Caco-2 (cell line): ENCODE measurements at places on chromosomes 6 and 20.

- H3K36me3 ChIP-seq, result no peaks in the 10 kb centered on the region
- H3K4me3 ChIP-seq, result no peak overlapping the region
- DNase-seq, result no peak
- no peaks in the 10 kb centered on the region for H3K4me1 ChIP-seq
- no peaks in the 10 kb centered on the region for H3K27me3 ChIP-seq
These were observed 43.7 kb upstream of the DACT2 start for GRCh38 chr6:168363302-168363701.

DNA sequence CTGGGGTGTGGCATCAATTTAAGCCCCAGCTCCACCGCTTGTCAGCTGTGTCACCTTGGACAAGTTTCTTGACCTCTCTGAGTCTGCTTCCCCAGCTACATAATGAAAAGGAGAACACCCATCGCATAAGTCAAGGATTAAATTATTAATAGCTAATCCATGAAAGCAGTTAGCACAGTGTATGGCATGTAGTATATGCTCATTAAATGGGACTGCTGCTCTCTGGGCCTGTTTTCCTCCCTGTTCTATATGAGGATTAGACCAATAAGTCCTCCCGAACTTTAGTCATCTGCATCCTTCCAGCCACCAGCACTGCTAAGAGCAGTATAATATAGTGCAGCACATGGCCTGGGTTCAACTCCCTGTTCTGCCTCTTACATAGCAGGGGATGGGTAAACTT is 19.7 kb downstream of the ETV7 start:
- no peaks in the 10 kb centered on the region for H3K36me3 ChIP-seq
- DNase-seq, result no peak
- no peak overlapping the region for H3K27ac ChIP-seq
- peaks cover 10% of the 10 kb centered on the region; the same call in 1 of the 2 replicates for H3K4me1 ChIP-seq

DNA sequence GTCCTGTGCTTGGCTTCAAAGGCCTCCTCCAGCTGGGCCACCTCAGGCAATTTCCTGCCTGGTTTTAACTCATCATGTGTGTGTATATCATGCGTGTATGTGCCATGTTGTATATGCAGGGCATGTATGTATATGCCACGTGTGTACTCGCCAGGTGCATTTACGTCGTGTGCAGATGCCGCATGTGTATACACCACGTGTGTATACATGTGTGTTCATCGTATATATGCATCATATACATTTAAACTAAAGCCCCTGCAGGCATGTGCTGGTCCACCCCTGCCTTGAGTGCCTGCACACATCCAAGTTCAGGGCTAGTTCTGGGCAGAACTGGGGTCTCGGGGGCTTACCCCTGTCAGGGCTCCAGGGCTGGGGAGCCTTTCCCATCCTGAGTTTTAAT is 54.0 kb upstream of the SMOC2 start:
- no peak overlapping the region for H3K4me3 ChIP-seq
- H3K36me3 ChIP-seq, result no peaks in the 10 kb centered on the region
- no peak for DNase-seq
- peaks cover 5% of the 10 kb centered on the region; the same call in 1 of the 2 replicates for H3K4me1 ChIP-seq

DNA sequence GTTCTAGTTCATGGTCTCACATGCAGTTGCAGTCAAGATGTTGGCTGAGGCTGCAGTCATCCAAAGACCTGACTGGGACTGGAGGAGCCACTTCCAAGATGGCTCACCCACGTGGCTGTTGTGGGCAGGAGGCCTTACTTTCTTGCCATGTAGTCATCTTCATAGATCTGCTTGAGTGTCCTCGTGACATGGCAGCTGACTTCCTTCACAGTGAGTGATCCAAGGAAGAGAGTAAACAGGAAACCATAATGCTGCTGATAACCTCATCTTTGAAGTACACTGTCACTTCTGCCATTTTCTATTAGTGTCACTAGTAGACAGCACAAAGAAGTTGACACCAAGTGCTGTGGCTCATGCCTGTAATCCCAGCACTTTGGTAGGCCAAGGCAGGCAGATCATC is 40.1 kb upstream of the AKIRIN2 start:
- no peaks in the 10 kb centered on the region for H3K36me3 ChIP-seq
- no peak for DNase-seq
- no peaks in the 10 kb centered on the region for H3K27me3 ChIP-seq
- no peak overlapping the region for H3K4me3 ChIP-seq

DNA sequence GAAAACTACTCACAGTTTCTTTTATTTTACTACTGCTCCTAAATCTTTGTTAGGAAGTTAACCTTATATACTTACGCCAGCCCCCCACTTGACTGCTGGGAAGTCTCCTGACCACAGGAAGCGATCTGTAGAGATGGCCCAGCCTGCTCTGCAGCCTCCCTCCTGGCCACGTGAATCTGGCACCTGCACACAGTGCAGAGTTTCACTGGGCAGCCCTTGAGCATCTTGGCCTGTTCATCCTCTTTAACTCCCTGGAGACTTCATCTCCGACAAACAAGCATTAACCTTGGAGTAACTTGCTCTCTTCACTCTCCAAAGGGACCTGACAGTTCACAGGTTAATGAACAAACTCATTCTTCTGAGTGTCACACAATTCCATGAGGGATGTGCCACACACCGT is 294.1 kb downstream of the BTBD9 start:
- H3K27me3 ChIP-seq, result no peaks in the 10 kb centered on the region
- no peaks in the 10 kb centered on the region for H3K36me3 ChIP-seq
- H3K27ac ChIP-seq, result no peak overlapping the region
- DNase-seq, result no peak

- no peak for DNase-seq
- H3K4me3 ChIP-seq, result no peak overlapping the region
- no peaks in the 10 kb centered on the region for H3K27me3 ChIP-seq
- H3K36me3 ChIP-seq, result no peaks in the 10 kb centered on the region
- H3K4me1 ChIP-seq, result no peaks in the 10 kb centered on the region
These were observed 18.3 kb downstream of the KIF6 start for GRCh38 chr6:39706819-39707335.

- no peaks in the 10 kb centered on the region for H3K4me1 ChIP-seq
- no peak overlapping the region for H3K4me3 ChIP-seq
- DNase-seq, result no peak
- H3K27me3 ChIP-seq, result no peaks in the 10 kb centered on the region
These were observed 75.8 kb downstream of the PREP start for GRCh38 chr6:105326833-105327770.

DNA sequence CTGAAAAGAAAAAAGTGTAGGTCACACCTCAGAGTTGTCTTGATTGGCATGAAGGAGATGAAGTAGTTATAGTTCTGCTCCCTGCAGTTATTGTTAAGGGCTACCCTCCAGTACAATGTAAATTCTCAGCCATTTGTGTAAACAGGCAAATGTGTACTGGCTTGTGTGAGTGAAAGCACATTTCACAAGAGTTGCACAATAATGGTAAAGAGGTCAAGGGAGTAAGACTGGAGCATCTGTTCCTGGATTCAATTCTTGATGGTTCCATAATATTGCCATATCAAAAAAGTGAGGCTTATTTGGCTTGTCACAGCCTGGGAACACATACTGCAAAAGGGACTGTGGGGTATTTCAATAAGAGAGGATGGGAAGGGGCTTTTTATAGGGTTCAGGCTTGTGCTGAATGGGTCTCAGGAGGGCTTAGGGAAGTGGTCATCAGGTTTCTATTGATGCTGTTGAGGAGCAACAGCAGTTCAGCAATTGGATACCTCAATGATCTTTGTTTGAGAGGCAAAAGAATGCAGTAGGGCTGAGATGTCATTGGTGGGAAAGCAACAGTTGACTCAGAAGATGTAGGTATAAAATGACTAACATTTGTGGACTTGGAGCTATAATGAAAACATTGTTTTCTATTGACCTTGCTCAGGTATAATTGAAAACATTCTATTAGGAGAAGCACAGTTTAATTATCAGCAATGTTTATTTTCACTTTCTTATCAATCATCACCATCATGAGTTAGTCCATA is 402.6 kb downstream of the BCKDHB start:
- no peaks in the 10 kb centered on the region for H3K4me1 ChIP-seq
- H3K36me3 ChIP-seq, result no peaks in the 10 kb centered on the region
- DNase-seq, result no peak
- no peaks in the 10 kb centered on the region for H3K27me3 ChIP-seq
- no peak overlapping the region for H3K4me3 ChIP-seq
- H3K27ac ChIP-seq, result no peak overlapping the region

DNA sequence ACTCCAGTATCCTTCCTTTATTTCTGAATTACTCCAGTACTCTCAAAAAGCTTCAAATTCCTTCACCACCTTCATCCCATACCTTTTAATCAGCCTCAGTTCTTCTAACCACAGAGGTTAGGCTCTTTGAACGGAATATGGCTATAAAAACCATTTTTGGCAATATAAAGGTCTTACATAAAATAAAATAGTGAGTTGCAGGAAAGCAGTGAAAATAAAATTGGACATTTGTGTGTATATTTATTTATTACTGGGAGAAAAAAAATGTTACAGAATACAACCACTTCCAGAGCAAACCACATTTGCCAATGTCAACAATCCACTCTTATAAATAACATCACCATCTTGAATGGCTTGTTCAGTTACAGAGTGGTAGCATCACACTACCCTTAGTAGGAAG is 7.7 kb downstream of the HDDC2 start:
- H3K36me3 ChIP-seq, result no peaks in the 10 kb centered on the region
- DNase-seq, result no peak
- no peaks in the 10 kb centered on the region for H3K4me1 ChIP-seq
- no peak overlapping the region for H3K4me3 ChIP-seq
- H3K27ac ChIP-seq, result no peak overlapping the region
- no peaks in the 10 kb centered on the region for H3K27me3 ChIP-seq

DNA sequence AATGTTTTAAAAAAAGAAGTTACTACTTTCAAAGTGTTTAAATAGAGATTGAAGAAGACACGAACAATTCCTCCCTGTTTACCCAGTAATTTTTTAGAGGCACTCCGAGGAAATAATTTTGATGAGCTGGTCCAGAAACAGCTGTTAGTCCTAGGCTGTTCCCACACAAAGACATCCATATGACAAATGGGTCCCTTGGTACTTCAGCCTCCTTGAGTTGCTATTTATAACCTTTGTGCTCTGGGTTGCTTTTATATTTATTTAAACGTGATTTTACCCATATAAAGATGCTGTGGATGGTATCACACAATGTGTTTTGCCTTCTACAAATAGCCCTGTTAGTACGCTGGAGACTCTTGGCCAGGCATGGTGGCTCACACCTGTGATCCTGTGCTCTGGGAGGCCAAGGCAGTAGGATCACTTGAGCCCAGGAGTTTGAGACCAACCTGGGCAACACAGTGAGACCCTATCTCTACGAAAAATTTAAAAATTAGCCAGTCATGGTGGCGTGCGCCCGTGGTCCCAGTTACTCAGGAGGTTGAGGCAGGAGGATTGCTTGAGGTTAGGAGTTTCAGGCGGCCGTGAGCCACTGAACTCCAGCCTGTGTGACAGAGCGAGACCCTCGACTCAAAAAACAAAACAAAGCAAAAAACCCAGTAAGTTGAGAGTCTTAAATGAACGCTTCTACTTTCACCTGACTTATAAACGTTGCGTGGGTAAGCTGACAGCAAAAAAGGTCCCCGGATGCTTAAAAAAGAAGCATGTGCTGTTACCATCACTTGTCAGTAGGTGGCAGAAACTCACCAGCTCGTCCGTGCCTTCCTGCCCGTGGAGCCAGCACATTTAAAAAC is 56.9 kb upstream of the ARMH2 start:
- H3K27me3 ChIP-seq, result no peaks in the 10 kb centered on the region
- H3K36me3 ChIP-seq, result no peaks in the 10 kb centered on the region
- peak; percentile 50 for DNase-seq
- no peak overlapping the region for H3K27ac ChIP-seq
- no peak overlapping the region for H3K4me3 ChIP-seq

DNA sequence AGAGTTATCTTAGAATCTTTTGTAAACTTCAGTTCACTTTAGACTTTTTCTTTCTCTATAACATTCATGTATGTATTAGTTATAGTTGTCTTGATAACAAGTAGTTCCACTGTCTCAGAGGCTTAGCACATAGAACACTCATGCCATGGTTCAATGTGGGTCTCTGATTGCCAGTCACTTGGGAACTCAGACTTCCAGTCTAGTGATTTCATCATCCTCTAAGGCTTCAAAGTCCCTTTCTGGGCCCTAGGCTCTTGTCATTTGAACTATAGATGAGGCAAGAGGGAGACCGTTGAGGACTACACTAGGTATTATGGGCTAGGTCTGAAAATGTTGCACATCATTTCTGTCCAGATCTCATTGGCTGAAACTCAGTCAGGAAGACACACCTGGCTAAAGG is 8.4 kb upstream of the EEF1E1 start:
- H3K4me1 ChIP-seq, result no peaks in the 10 kb centered on the region; the same call in 1 of the 2 replicates
- H3K36me3 ChIP-seq, result no peaks in the 10 kb centered on the region
- no peaks in the 10 kb centered on the region for H3K27me3 ChIP-seq
- DNase-seq, result peak; percentile 27
- H3K27ac ChIP-seq, result no peak overlapping the region
